SW480 (cell line): ENCODE measurements at places on chromosomes 13 and 19.

- no peak for DNase-seq
Observed at GRCh38 chr19:13068085-13068846, 34.4 kb downstream of the LYL1 start.

DNA sequence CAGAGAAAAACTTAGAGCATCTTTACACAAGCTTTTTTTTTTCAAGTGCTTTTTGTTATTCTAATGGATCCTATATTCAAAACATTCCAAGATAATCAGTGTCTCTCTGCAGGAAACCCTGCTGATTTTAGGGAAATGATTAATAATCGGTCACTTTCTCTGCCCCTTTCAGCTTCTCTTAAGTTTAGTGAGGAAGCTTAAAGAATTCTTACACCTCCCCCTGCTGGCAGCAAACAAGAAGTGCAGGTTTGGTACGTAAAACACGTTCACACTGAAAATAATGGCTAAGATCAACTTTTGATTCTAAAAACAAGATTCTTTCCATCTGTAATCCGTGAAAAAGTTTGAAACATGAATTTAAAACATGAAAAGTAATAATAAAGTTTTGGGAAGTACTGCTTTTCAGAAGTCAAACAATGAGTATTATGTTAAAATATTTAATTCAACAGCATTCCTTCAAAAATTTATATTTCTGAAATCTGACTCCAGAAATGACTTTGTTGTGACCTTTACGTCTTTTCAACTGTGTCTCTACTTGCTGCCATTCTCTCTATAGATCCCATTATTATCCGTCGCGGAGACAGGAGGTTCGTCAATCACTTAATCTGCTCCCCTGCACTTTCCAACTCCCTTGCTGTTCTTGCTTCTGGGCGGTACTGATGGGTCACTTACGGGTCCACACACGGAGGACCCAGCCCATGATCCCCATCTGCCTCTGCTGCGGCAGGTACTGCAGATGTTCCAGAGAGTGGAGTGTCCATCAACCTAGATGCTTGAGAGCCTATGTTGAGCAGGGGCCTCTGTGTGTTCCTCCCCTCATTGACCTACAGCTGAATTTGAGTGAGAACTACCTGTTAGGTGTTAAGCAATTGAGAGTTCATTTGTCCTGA, 203.1 kb upstream of the EDNRB start:
- DNase-seq: peak; percentile 44

- no peak for DNase-seq
Observed at GRCh38 chr19:44816301-44816700, 7.4 kb downstream of the BCAM start.

DNA sequence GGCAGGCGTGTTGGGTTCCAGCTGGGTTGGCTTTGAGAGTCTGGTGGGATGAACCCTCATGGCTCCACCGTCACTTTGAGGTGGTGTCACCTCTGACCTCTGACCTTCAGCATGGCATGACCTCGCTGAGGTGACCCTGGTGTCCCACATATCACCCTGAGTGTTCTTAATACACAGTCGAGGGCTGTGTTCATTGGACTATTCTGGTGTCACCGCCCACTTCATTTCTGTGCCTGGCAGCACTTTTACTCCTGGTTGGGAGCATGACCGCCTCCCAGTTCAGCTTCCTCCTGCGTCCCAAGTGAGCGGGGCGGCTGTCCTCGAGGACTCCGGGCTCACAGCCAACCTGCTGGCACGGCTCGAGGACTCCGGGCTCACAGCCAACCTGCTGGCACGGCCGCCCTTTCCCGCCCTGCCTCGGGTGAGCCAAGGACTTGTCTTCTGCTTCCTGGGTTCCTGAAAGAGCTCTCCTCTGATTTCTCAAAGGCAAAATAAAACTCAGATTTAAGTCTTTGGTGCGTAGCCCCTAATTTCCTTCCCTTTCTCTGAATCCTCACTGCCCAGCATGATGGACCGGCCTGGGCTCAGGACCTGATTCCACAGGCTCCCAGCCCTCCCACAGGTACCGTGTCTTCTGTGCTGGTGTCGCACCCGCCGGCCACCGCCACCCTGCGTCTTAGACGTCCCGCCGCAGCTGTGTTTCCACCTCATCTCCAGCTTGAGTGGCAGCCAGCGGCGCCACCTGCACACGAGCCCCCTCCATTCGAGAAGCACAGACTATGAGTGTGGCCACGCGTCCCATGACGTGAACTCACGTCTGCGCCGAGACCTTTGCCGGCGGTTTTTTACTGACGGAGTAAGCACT, 10.4 kb downstream of the ATP4B start:
- peak; percentile 15 for DNase-seq
